ENCODE measurements at places on chromosomes 5 and 9.

- no peak for DNase-seq
These were observed 76.6 kb downstream of the RALGPS1 start for GRCh38 chr9:126991183-126991582.

GRCh38 chr5:139745800-139746690, 49.6 kb upstream of the PSD2 start:
- DNase-seq: peak; percentile 93

- no peak for DNase-seq
These were observed 685.3 kb upstream of the EDIL3 start for GRCh38 chr5:85069659-85070640.

- no peak for DNase-seq
These were observed 263.7 kb downstream of the RASEF start for GRCh38 chr9:82799286-82799685.

GRCh38 chr9:94065535-94065961, 18.7 kb upstream of the PTPDC1 start:
- DNase-seq: peak; percentile 94

DNA sequence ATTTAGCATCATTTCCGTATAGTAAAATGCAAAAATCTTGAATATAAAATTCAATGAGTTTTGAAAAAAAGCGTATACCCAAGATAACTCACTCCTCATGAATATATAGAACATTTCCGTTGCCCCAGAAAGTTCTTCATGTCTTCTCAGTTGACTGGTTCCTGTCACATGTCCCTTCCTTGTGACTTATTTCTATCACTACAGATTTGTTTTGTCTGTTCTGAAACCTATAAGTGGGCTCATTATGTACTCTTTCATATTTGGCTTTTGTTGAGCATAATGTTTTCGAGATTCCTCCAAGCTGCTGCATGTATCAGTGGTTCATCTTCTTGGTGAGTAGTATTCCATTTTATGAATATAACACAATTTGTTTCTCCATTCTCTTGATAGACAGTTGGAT, 11.0 kb upstream of the HACD4 start:
- no peak for DNase-seq

GRCh38 chr9:20658677-20659473, 25.2 kb upstream of the FOCAD start:
- no peak for DNase-seq

DNA sequence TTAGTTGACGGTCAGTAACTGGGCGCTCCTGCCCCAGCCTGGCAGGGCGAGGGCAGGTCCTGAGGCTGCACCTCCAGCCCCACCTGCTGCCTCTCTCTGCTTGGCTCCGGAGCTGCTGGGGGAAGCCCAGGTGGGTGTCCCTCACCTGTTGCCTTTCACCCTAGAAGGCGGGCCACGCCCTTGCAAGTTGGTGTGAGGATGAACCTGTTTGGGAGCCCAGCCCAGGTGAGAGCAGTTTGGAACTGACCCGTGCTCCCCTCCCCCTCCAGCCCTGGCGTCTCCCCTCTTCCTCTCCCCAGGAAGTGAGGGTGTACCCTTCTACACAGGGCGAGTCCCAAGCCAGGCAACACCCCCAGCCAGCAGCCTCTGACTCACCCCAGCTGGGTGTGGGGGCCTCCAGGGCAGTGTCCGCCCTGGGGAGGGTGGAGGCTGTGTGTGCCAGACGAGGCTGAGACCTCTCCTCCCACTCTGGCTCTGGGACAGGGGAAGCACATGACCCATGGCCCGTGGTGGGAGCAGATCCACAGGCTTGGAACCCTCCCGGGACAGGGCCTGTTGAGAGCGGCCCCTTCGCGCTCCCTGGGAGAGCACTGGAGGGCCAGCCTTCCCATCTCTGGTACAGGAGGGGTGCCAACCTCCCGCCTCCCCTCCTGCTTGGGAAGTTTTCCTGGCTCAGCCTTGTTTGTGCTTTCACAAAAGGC, 10.4 kb downstream of the LRRC8A start:
- peak; percentile 94 for DNase-seq

GRCh38 chr9:109064963-109065702, 51.8 kb upstream of the CTNNAL1 start:
- no peak for DNase-seq

- DNase-seq: no peak
These were observed 66.4 kb downstream of the PSMB7 start for GRCh38 chr9:124348831-124349230.

DNA sequence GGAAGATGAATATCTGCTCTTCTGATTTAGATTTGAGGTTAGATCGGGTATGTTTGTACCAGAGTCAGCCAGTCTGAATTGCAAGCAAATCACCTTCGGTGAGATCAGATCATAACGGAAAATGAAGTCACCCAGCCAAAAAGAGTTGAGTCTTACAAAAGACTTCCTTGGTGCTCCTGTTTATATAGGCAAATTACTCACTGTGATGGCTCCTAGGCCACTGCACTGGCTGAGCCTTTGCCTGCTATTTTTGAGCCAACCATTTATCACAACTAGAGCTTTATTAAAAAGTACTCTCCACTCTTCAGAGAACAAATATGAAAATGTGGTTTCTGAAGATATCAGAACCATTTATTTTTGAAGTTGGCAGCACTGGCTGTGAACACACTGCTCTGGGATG, 277.7 kb upstream of the PCSK5 start:
- DNase-seq: no peak

DNA sequence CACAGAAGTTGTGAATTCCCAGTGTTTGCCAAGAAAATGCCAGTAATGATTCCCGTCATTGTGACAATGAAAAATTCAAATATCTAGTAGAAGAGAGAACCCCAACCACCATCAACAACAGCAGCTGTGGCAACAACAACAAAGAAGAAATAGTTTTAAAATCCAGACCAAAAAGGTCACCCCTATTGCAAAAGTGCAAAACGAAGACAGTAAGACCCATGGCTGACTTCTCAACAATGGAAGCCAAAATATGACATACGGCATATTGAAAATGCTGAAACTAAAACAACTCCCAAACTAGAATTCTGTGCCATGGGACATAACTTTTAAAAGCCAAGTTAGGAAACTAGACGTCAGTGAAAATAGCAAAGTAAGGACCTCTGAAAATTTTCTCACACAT, 270.6 kb downstream of the IRX2 start:
- no peak for DNase-seq

DNA sequence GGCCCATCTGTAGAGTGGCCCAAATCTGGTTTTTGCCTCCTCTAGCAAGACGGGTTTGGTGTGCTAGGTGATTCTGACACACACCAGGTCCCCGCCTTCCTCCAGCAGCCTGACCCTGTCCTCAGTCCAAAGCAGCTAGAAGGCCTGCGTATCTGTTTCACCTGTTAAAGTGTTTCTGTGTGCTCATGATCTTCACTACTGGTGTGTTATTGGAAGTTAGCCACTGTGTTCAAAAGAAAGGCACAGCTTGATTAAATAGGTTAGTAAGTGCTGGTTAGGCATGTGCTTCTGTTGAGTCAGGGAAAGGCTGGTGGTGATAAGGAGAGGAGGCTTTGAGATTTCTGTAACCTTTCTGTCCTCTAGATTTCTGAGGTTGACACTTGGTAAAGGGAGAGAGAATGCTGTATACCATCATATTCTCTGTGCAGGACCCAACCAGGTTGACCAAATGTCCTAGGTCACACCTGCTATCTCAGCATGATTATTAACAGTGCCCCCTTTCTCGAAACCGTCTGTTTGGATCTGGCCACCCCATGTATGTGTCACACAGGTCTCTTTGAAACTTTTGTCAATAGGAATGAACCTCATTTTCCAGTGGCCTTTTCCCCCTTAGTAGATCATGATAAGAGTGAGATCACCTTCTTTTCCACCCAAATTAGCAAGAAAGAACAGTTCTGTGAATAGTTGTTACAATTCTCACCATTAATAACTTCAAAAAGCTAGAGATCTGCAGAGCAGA, 58.8 kb downstream of the ARHGAP26 start:
- DNase-seq: no peak

DNA sequence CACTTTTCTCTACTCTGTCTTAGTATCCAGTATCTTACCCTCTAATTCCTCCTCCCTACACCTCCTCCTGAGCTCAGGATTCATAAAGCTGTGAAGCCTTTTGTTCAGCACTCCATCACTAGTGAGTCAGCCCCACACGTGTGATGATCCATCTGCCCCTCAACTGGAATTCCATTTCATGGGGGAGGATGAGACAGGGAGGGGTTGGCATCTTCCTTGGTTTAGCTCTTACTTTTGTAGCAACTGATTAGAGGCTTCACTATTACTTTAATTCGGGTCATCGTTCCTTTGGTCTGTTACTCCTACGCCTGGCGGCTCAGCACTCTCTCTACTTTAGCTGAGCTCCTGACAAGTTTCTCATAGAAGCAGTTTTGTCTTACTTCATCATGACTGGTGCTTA, 11.8 kb downstream of the BTNL8 start:
- DNase-seq: no peak

DNA sequence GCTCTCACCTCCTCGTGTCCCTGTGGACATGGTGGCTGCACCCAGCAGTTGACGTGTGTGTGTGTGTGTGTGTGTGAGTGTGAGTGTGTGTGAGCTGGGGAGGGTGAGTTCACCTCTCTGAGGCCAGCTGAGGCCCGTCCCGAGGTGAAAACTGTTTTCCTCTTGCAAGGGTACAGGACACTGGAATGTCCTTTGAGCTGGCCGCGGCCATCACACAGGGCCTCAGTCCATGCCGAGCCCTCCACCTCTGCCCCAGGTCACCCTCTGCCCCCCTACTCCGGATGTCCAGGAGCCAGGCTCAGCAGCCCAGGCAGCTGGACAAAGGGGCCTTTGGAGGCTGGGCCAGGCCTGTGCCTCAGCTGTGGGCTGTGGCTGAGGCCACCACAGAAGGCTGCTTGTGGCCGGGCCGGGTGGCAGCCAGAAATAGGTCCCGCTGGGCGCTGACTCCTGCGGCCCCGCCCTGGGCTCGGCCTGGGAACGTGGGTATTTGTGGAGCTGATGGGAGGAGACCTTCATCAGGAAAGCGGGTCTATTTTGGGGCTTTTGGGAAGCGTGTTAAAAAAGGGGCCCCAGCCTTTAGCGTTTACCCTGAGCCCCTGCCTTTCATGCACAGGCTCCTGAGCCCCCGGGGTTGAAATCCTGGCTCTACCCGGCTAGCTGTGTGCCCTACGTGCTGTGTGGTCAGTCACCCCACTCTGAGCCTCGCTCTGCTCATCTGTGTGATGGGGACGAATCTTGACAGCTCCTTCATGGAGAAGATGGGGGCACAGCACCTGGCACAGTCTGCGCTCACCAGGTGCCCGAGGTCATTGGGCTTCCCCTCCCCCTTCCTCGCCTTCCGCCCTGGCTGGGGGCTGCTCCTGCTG, 75.1 kb upstream of the IER5L start:
- DNase-seq: no peak

DNA sequence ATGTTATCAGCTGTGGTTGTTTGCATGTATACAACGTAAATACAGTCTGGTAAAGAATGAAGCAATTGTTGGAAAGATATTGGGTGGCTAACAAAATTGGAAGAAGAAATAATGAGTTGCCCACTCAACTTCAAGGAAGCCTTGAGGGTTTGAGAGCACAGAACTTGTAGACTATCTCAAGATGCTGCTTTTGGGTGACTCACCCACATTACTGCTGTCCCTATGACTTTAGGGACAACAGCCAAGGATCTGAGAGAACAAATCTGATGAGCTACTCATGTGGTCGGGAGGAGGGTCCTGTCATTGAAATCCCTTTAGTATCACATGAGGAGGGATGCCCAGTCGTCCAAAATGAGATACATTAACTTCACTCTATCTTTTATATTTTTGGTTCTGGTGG, 261.8 kb downstream of the GAS1 start:
- DNase-seq: no peak

DNA sequence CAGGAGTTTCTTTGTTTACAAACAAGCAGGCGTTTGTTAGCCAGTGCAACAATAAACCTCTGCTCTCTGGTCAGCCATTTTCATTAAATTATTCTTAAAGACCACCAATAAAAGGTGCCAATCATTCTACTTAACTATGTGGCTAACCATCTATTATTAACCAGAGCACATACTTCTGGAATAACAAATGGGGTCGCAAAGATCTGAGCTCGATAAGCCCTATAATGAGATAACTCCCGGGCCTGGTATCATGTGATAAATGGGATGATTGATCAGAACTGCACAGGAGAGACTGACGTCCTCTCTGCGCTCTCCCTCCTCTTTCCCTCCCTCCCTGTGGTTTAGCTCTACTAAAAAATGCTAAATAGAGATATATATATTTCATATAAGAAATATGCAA, 488.2 kb downstream of the NTRK2 start:
- no peak for DNase-seq

DNA sequence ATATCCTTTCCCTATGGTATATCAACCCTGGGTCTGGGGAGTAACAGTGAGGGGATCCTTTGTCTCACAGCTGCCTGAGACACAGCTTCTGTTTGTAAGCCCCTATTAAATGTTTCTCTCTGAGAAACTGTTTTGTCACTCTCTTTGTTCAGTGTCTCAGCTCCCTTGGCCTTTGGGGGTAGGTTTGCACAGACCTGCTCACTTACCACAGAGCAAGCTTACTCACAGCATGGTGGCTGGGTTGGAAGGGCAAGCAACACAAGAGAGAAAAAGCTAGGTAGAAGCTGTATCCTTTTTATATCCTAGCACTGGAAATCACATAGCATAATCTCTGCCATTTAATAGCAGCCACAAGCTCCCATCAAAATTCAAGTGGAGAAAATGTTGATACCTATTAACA, 4.5 kb downstream of the BAAT start:
- no peak for DNase-seq

- no peak for DNase-seq
These were observed 120.9 kb downstream of the CDC42SE2 start for GRCh38 chr5:131384616-131385214.

DNA sequence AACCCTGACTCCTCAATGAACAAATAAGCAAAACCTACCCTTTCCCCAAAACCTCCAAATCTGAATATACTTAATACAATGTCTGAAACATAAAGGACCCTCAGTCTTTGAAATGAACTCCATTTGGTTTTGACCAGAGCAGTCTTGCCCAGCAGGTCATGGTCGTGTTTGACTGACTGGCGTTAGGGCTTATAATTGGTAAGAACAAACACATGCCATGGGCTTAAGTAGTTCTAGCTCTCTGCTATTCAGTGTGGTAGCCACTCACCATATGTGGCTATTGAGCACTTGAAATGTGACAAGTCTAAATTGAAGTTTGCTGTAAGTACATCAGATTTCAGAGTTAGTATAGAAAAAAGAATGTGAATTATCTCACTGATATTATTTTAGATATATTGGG, 42.1 kb downstream of the LRRTM2 start:
- DNase-seq: no peak

- no peak for DNase-seq
These were observed 38.2 kb downstream of the C5orf15 start for GRCh38 chr5:133930061-133930812.

GRCh38 chr5:64625678-64626077, 64.6 kb upstream of the SHISAL2B start:
- no peak for DNase-seq

- DNase-seq: no peak
These were observed 489.1 kb downstream of the RAB3C start for GRCh38 chr5:59071755-59072549.

GRCh38 chr5:93017376-93017775, 563.6 kb downstream of the NR2F1-AS1 start:
- no peak for DNase-seq

DNA sequence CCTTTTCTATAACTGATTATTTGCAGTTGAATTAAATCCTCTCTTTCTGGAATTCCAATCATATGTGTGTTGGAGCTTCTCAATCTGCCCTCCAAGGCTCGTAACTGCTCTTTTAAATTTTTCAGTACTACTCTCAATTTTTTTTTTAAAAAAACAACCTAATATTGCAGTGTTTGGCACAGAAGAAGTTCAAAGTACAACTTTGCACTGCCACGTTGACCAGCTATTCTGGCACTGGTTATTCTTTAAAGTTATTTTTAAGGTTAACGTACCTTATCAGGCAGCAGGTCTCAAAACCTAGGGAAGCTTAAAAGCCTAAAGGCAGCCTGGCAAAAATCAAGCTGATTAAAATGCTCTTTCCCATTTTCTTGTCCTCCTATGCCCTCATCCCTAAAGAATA, 120.5 kb downstream of the GHR start:
- no peak for DNase-seq

Measured in lower leg skin (tissue), 4 donors.